Stimulated activated CD8-positive, alpha-beta memory T cell treated with anti-CD3 and anti-CD28 coated beads, Interleukin-2, amount 100 ng/mL, for 1 hour (primary cell): ENCODE measurements at places on chromosomes 11 and 22.
A peak's percentile ranks its signal among the peaks of the same experiment; 100 is the strongest.

GRCh38 chr11:77542296-77542695 is 47.5 kb upstream of the AQP11 start:
- DNase-seq: no peak

DNA sequence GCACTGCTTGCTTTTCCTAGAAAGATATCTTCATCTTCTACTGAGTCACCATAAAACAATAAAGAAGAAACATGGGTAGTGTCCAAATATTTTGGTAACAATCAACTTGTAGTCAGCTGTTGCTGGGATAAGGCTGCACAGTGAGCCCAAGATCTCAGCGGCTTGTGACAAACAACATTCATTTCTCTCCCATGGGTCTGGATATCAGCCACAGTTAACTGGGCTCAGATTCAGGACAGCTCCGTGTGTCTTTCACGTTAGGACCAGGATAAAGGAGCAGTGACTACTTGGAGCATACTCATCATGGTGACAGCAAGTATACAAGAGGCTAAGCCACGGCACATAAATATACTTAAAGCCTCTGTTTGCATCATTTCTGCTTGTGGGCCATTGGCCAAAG is 27.9 kb upstream of the GRK3 start:
- no peak for DNase-seq

- no peak for DNase-seq
Measured at GRCh38 chr11:82007521-82007920, 726.1 kb downstream of the FAM181B start.

DNA sequence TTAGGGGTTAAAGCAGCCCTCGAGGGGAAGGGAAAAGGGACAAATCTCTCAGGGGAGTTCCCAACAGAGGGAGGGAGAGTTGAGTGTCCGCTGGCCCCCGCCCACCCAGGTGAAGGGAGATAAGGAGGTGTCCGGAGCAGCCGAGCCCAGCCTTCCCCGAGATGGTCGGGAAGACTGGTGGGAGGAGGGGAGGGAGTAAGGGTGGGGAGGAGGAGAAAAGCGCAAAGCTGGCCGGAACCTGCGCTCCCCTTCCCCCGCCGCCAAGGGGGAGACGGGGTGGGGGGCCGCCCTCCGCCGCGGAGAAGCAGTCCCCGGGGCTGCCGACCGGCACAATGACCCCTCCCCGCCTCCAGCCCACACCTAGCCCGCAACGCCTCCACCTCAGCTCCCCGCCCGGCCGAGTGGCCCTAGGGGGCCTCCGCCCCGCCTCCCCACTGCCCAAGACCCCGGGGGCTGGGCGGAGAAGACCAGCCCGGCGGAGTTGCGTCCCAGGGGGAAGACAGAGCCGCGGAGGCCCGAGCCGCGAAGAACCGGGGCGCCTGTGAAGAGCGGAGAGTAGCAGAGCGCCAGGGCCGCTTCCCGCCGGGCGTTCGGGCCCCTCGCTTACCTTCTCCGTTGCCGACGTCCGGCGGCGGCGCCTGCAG is 479 bp downstream of the RSF1 start:
- no peak for DNase-seq

DNA sequence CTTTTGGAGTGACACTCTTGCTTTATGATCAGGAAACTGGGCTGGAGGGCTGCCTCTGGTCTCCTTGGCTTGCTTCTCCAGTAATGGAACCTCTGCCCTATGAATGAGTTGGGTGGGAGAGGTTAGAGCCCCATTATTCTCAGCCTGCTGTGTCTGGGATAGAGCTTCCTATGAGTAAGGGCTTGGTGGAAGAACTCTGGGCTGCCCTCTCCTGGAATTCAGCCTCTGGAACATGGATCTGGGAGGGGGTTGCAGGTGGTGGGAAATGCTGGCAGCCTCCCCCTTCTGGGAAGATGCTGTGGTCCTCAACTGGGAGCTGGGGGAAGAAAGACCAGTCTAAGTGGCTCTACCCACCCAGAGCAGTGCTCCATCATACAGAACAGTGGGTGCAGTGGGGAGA is 81.8 kb upstream of the SYN3 start:
- DNase-seq: no peak

- DNase-seq: no peak
Measured at GRCh38 chr11:123325533-123325932, 104.5 kb upstream of the GRAMD1B start.

DNA sequence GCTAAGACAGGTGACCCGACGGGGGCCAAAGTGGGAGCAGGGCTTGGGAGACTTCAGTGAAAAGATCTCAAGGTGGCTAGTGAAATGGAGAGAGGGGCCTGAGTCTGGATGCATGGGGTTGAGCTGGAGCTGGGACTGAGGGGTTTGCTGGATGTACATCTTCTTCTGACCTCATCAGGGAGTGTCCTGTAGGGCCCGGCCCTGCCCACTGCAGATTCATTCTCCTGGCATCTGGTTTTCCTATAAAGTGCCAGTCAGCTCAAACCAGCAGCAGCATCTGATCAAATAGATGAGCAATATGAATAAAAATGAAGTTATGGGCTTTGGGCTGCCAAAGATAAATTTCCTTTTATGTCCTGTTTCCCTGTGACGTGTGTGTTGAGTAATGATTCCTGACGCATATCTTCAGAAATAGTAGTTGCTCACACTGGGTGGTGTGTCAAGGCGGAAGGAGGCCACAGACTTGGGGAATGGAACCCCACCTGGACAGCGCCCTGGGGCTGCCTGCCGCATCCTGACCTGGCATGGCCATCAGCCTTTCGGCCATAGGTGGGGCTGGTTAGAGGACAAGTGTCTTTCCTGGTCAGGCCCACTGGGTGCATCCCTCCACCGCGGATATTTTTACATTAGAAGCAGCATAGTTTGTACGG is 135.4 kb downstream of the OSBP2 start:
- DNase-seq: no peak

- no peak for DNase-seq
Measured at GRCh38 chr11:1018091-1018490, 18.4 kb downstream of the MUC6 start.

- DNase-seq: no peak
Measured at GRCh38 chr11:63507511-63507910, 1.6 kb downstream of the LGALS12 start.

- no peak for DNase-seq
Measured at GRCh38 chr11:126185259-126186024, 26.0 kb downstream of the RPUSD4 start.

DNA sequence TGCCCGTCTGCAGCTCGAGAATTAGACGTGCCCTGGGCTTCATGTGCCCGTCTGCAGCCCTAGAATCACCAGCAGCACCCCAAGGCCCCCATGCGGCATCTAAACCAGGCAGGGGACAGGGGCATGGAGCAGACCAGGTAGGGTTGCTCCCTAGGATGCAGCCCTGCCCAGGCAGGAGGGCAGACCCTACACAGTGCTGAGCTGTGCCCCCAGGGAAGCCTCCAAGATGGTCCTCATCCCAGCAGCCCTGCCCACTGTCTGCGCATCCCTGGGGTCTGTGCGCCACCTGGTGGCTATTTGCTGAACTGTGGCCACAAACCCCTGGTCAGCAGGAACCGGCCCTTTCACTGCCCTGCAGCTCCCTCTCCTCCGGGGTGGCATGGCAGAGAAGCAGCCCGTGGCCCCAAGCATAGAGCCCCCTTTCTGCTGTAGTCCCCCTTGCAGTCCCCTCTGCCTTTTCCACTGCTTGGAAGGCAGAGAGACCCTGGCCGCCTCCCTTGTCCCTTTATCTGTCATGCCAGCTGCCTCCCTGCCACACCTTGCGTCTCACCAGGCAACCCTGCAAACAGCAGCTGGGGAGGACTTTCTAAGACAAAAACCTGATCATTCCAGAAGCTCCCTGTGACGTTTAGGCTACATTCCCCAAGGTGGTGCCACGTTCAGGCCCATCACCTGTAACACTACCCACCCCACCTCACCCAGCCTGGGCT is 86.6 kb downstream of the KCNQ1 start:
- DNase-seq: peak; percentile 39

- DNase-seq: no peak
Measured at GRCh38 chr11:122478986-122479385, 176.5 kb upstream of the UBASH3B start.

GRCh38 chr22:35334004-35334403 is 34.3 kb downstream of the TOM1 start:
- DNase-seq: no peak

- DNase-seq: no peak
Measured at GRCh38 chr11:6615882-6616585, 3.2 kb downstream of the TPP1 start.

DNA sequence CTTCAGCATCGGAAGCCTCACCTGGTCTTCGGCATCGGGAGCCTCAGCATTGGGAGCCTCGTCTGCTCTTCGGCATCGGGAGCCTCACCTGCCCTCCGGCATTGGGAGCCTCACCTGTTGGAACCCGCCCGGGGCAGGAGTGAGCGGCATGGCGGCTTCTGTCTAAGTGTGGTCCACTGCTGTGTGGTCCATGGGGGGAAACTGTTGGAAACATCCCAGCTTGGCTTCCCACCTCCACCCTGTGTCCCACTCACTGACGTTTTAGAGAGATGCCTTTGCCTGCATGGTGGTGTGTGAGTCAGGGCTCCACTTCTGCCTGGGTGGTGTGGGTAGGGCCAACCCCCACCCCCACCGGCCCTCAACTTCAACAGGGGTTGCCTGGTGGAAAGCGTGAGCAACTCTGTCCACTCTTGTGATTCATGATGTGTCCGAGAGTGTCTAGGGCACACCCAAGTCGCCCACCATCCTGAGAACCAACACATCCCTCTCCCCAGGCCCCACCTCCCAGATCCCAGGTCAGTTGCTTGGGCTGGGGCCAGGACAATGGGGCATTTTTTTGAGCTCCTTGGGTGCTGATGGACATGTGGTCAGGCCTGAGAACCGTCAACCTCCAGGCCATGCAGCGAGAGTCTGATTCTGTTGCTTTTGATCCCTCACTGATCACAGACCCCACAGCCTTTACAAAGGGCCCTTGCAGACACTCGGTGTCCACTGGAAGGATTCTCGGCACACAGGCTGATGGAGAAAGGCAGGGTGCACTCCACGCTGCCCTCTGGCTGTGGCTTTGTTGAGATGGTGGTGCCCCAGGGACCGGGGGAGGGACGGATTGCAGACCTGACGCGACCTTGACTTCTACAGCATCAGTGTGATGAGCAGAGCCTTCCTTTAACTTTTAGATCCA is 406.7 kb downstream of the TBC1D22A start:
- DNase-seq: no peak

- DNase-seq: no peak
Measured at GRCh38 chr11:68579455-68579854, 104.9 kb upstream of the GAL start.

DNA sequence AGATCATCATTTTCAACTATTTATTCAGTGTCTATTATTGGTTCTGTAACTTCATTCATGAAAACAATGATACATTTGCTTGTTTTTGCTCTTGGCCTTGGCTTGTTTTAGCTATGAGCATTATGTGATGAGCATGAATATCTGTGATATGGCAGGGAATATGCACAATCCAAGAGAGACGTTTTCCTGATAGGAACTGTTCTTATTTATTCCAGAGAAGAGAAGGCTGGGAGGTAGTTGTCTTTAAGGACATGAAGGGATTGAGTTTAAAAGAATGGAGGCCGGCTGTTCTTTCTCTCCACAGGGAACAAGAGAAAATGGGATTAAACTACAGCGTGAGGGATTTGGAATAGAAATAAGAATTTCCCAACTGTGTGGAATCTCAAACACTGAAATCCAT is 30.3 kb downstream of the BLID start:
- no peak for DNase-seq

DNA sequence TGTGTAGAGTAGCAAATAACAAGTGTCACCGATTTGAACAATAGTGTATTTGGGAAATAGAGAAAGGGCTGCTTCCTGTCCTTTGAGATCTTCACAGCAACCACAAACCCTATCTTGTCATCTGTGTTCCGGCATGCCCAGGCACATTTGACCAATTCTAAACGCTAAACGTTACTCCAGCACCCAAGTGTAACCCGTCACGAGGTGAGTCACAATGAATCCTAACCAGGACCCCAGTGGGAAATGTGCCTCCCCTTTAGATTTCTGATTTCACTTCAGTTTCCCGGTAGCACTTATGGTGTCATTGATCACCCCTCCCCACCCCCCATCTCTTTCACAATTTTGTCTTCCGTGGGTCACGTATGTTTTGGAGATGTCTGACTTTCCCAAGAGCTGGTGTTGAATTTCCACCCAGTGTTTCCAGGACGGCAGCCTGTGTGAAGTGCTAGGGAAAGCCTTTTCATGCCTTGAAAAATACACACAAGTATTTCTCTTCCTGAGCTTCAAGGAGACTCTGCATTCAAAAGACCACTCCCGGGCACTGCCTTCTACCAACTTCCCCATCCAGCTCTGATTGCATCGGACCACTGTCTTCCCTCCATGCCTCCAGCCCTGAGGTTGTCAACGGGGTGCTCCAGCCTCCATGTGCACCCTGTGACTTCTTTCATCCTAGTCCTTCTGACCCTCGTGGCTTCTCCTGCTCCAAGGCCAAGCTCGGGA is 10.5 kb upstream of the C11orf24 start:
- DNase-seq: no peak

DNA sequence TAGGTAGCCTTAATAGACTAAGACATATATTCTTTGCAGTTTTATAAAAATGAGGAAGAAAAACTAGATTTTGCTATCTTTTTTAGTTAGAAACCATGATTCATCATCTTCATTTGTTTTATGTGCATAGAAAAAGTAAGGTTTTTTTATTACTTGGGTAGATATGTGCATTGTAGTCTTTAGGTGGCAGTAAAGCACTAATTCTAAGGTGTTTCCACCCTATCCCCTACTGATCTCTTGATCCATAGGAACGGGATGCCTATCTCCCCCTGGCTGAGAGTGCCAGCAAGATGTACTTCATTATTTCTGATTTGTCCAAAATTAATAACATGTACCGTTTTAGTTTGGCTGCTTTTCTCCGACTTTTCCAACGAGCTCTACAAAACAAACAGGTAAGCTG is 148.1 kb downstream of the DYNC2H1 start:
- DNase-seq: no peak

GRCh38 chr11:9059406-9059805 is 32.0 kb downstream of the SCUBE2 start:
- no peak for DNase-seq

GRCh38 chr11:119472186-119472855 is 49.3 kb upstream of the THY1 start:
- no peak for DNase-seq

GRCh38 chr11:59614277-59615119 is 1.1 kb downstream of the OSBP start:
- DNase-seq: no peak

GRCh38 chr11:69823641-69824265 is 4.5 kb upstream of the FGF3 start:
- no peak for DNase-seq

GRCh38 chr22:40975366-40975765 is 24.2 kb downstream of the RBX1 start:
- no peak for DNase-seq

DNA sequence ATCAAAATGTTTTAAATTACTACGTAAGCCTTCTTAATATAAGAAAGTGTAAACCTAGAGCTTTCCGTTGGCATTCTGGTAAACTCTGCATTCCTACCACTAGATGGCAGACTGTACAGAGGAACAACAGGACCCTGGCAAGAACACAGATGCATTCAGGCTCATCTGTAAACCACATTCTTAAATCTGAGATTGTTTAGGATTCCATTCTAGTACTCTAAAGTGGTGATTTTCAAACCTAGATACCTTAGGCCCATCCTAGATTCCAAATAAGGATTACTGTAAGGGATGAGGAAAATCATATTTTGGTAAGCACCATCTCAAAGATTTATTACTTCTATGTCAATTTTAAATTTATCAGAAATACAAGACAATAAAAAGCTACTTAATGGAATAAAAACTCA is 26.9 kb downstream of the PICALM start:
- DNase-seq: no peak

- no peak for DNase-seq
Measured at GRCh38 chr11:70073871-70074371, 4.2 kb upstream of the ANO1 start.
